ENCODE measurements at places on chromosomes 16 and 17. TPM values are rescaled to one million over a fixed set of nuclear protein-coding genes. Genes with fewer than 3 reads are reported as not detected.

ESRP2 gene
- 15.7 TPM for total RNA-seq

KRT23 gene
- total RNA-seq = 2.6 TPM

C16orf96 gene
- total RNA-seq = not detected

SRL gene
- total RNA-seq = not detected

HEATR9 gene
- total RNA-seq = not detected

C17orf67 gene
- total RNA-seq = 0.55 TPM

GNG13 gene
- not detected for total RNA-seq

CALB2 gene
- total RNA-seq = not detected

NPW gene
- 0.68 TPM for total RNA-seq

CD300LB gene
- not detected for total RNA-seq

DPEP3 gene
- total RNA-seq = not detected
